AG04449 (cell line): ENCODE measurements at places on chromosomes 16 and 17.
A peak's percentile ranks its signal among the peaks of the same experiment; 100 is the strongest.

GRCh38 chr16:89657442-89658220 lies at the start of the genes CHMP1A and SPATA33:
Gene CHMP1A (minus strand): TSS chr16:89657708. CDS start chr16:89657588, 120 bp downstream.
Gene SPATA33 (plus strand): TSS chr16:89657836. CDS start chr16:89657912, 76 bp downstream.
- DNase-seq: no peak

DNA sequence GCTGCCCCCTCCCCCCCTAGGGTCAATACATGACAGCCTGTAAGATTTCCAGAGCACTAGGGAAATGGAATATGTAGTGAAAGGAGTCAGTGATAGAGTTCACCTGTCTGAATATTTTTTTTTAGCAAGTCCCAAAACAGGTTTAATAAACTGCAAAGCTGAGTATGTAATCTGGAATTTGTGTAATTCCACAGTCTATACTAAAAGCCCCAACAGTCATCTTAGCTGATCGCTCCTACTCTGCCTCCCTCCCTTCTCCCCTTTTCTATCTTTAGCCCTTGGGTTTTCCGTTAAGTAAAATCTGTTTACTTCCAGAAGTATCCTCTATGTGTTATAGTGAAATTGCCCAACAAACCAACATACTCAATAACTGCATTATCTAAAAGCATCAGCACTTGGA lies 3.5 kb downstream of the CDH13 start:
- DNase-seq: no peak

GRCh38 chr17:44130693-44131349 lies 7.4 kb upstream of the HDAC5 start:
- DNase-seq: no peak

DNA sequence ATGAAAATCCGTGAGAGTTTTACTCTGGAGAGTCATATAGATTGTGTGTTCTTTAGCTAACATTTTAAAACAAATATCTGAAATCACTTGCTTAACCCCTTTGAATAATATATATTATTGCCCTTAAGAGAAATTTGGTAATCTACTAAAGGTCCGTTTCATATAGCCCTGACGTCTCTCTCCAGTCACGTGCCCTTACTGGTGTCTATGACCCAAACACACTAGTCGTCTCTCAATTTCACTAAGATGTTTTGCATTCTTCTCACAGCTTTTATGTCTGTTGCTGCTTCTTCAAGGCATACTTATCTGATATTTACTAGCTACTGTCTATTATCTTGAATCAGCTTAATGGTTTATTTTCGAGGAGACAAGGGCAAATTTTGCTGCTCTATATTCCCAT lies 409.9 kb downstream of the KCNJ18 start:
- no peak for DNase-seq

DNA sequence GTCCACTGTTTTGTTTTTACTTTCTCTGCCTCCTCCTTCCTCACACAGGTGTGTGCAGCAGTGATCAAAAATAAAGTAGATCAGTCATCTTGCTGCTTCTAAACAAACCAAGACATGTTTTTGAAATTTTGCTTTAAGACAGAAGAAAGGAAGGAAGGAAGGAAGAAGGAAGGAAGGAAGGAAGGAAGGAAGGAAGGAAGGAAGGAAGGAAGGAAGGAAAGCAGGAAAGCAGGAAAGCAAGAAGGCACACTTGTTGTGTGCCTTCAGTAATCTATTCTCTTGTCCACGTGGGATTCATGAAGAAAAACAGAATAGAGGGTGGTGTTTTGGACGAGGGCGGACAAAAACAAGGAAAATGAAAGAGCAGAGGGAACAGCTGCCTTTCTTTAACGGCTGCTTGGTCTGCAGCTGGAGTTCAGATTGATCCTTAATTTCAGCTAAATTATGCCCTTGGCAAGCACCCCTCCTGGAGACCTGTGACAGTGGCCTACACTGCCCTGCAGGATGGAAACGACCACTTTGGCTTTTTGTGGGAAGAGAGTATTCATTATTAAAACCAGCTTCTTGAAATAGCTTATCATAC lies 188.5 kb upstream of the IRX3 start:
- DNase-seq: no peak

DNA sequence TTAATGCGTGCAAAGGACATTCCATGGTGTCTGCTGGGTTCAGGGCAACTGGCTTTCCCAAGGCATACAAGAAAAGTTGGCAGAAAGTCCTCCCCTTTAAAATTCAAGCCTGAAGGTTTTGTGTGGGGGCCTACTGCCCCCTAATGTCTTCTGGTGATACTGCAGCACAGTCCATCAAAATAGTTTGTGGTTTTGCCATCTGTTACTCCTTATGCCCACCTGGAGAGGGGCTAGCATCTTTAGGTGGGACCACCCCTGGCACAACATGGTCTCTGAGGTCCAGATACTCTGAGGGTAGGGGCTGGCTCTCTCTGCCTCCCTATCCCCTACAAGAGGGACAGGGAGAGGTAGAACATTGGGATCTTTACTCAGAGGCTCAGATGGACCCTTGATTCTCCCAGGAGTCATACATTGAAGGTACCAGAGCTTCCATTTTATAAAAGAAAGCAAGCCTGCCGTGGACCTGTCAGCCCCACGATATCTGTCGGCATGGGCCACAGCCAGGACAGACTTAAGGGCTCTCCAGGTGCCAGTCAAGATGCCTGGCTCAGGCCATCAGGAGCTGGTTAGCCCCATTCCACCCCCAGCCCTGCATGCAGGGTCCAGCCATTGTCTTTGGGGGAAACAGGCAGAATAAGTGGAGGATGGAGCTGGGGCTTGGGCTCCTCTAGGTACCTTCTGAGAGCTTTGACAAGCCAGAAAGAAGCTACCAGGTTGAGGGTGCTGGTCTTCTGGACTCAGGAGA lies 6.3 kb downstream of the ESRP2 start:
- peak; percentile 31 for DNase-seq

GRCh38 chr17:61299517-61300513 lies 99.8 kb upstream of the TBX2 start:
- no peak for DNase-seq

DNA sequence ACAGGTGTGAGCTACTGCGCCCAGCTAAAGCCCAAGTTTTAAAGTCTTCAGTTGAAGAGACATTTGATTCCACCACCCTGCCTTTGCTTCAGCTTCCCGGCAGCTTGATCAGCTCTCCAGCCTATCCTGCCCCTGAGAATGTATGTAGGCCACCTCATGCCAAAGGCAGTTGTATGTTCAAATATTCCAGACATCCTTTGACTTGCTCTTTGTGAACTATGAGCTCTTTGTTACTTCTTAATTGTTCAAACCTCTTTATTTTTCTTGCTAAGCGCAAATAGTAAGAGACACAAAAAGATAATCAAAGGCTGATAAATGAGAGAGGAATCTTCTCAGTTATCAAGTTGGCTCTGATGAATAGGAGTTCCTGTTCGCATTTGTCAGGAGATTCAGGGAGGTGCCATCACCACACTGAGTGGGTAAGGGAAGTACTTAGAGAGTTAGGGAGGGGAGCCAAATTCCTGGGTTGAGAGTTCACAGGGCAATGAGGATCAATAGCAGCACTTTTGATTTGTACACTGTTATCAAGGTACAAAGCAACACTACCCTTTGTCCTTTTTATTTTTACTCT lies 32.0 kb upstream of the SUPT4H1 start:
- no peak for DNase-seq

DNA sequence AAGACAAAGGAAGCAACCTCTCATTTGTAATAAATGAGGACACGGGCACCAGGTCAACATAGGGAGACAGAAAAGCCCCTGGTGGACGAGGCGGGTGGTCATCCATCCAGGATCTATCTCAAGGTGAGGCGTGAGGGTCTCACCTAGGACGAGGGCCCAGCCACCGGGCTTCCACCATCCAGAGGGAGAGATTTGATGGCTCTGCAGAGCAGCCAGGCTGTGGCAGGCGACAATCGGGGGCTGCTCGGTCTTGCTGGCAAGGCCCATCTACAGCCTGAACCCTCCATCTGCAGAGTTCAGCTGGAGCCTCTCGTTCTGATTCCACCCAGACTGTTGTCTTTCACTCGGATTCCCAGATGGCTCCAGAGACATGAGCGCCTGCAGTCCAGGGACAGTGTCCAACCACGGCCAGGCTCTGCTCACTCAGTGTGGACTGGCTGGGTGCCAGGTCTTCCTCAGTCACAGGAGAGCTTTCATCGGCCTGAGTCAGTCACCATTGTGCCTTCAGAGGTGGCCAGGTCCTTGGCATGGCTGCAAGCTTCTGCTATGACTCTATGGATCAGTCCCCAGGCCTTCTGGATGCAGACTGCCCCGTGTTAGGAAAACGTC lies 5.9 kb downstream of the LITAFD start:
- no peak for DNase-seq

- DNase-seq: no peak
Observed at GRCh38 chr16:66740533-66740932, 10.9 kb downstream of the DYNC1LI2 start.
